ENCODE measurements at places on chromosomes 5 and 9. TPM values are rescaled to one million over a fixed set of nuclear protein-coding genes. Genes with fewer than 3 reads are reported as not detected.

DNA sequence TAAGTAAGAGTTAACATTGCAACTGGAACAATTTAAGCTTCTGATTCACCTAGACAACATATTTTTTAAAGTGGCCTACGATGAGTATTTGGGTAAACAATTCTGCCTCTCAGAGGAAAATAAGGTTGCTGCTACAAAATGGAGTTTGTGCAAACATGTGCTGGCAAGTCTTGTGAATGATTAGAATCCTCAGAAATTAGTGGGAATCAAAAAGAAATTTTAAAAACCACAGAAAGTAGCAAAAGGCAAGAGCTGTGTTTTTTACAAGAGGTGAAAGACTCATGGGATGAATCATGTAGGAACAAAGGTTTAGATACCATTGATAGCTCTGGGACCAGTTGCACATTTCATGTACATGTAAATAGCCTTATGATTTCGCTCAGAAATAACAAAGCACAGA, 561.6 kb downstream of the TAF11L14 start:
- no peak for DNase-seq

Gene PCDHGB7
- polyA plus RNA-seq = 15.3 TPM

- no peak for DNase-seq
These were observed 39.0 kb downstream of the ZFR start for GRCh38 chr5:32405507-32405906.

- no peak for DNase-seq
These were observed 433.3 kb downstream of the SH3GL2 start for GRCh38 chr9:18012170-18012569.

Gene PCDH12
- polyA plus RNA-seq = 0.02 TPM

- no peak for DNase-seq
These were observed 76.5 kb downstream of the WNK2 start for GRCh38 chr9:93260263-93261066.

GRCh38 chr9:135280666-135281065, 193.2 kb downstream of the OLFM1 start:
- no peak for DNase-seq

Gene TSPAN17
- 43.5 TPM for polyA plus RNA-seq

DNA sequence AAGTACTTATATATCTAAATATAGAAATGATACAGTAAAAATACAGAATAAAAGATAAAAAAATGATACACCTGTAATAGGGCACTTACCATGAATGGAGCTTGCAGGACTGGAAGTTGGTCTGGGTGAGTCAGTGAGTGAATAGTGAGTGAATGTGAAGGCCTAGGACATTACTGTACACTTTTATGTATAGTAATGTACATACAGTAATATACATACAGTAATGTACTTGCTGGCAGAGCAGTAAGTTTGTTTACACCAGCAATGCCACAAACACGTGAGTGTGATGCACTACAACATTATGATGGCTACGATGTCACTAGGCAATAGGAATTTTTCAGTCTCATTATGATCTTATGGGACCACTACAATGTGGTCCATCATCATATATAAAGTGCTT, 34.2 kb downstream of the SUSD1 start:
- no peak for DNase-seq

- peak; percentile 19 for DNase-seq
These were observed 176.9 kb upstream of the WWC1 start for GRCh38 chr5:168114444-168115017.

Gene YIPF5
- 110 TPM for polyA plus RNA-seq

Gene UQCRQ
- polyA plus RNA-seq = 157 TPM

GRCh38 chr5:35924950-35925722, 13.3 kb downstream of the CAPSL start:
- peak; percentile 65 for DNase-seq

- DNase-seq = peak; percentile 86
These were observed at the start of gene ZNF462 for GRCh38 chr9:106862821-106863720. Gene ZNF462 (plus strand): TSS chr9:106863166. CDS start chr9:106923384, 60,218 bp downstream.

DNA sequence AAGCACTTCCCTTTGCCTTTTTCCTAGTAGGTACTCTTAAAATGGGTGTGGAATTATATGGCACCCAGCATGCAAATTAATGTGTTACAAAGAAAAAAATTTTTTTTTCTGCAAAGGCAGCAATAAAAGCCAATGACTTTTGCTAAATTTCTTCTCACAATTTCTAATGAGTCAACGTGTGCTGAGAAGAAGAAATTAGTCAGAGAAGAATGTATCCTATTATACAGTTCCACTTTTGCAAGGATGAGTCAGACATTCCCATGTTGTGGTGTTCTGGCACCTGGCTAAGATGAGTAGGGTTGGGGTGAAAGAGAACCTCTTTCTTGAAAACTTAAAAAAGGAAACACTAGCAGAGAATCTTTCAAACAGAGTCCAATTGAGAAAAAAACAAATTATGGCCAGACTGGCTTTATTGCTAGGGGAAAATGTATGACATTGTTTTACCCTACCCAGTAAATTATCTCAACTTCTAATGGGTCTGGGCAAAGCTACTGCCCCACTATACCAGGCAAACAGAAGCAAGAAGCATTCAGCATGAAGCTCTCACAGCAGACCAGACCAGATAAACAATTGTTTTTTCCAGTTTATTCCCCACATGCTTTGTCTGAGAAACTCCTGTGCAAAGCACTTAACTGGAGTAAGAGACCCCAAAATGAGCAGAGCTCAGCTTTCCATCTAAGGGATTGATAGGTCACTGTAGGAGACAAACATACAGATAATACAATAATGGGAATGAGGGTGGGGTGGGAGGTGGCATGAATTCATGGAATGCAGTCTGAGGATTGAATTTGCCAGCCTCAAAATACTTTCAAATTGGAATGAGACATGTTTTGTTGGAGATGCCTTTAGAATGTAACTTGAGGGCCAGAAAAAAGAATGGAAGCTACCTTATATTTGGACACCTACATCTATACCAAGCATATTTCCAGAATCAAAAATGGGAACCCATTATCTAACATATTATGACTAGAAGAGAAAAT, 220.8 kb upstream of the RFX3 start:
- DNase-seq = peak; percentile 94

DNA sequence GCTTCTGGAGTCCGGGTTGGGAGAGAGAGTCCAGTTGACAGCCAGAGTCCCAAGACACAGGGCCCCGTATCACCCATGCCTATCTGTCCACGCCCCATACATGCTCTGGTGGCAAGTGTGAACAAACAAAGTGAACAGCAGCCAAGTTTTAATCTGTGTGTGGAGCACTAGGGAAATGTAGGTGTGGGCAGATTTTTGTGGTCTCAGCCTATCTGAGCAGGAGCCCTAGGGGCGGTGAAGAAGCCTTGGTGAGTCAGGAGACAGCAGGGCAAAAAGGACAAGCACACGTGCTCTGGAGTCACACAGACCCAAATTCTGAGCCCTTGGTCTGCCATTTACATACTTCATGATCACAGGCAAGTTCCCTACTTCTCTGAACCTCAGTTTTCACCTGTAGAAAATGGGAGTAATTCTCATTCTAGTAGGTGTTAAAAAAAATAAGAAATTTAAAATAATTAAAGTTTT, 23.2 kb downstream of the EGR1 start:
- peak; percentile 82 for DNase-seq

DNA sequence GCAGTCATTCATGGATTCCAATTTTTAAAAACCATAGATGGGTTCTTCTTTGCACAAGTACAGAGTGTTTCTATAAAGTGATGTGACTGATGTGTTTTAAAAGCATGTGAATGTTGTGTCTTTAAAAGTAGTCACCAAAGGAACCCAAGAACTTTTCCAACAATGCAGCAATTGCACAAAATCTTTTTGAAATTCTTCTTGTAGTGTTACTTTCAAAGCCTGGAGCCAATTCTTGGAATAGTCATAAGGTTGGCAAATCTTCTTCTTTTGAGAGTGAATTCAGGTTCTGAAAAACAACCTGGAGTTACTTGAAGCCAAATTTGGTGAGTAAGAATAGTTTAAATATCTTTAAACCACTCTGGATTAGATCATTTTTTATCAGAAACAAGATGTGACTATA, 10.5 kb downstream of the GRAMD2B start:
- peak; percentile 89 for DNase-seq

Gene MAMDC2
- 14.4 TPM for polyA plus RNA-seq

- peak; percentile 81 for DNase-seq
These were observed 62.8 kb downstream of the HMCN2 start for GRCh38 chr9:130328349-130328801.

Gene PCSK1
- polyA plus RNA-seq = not detected

Gene SOHLH1
- polyA plus RNA-seq = not detected

DNA sequence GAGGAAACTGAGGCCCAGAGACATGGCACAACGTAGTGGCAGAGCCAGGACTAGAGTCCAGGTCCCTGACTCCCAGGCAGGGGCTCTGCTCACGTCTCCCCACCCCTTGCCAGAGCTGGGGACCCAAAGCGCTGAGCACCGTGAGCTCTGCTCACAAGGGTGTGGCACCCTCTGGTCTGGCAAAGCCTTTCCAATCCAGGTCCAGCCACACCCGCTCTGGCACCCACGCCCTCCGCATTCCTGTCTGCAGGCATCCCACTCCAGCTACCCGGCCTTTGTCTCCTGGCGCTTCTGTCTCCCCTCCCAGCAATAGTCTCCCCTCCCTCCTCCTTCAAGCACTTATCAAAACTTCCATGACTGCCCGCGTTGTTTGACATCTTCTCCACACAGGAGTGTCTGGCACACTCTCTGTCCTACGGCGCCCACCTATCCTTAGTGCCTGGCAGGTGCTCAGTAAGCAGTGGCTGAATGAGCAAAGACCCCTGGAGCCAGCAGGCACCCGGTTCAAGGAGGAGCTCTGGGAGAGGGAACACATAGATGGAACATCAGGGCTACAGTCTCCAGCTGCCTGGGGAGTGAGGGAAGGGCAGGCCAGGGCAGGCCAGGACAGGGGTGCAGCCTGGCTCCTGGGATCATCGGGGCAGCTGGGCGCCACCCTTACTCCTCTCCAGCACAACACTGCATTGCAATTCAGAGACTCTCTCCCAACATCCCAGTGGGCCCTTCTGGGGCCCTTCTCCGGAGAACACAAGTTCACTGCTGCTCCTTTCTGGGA, 12.0 kb downstream of the HIGD2A start:
- no peak for DNase-seq

DNA sequence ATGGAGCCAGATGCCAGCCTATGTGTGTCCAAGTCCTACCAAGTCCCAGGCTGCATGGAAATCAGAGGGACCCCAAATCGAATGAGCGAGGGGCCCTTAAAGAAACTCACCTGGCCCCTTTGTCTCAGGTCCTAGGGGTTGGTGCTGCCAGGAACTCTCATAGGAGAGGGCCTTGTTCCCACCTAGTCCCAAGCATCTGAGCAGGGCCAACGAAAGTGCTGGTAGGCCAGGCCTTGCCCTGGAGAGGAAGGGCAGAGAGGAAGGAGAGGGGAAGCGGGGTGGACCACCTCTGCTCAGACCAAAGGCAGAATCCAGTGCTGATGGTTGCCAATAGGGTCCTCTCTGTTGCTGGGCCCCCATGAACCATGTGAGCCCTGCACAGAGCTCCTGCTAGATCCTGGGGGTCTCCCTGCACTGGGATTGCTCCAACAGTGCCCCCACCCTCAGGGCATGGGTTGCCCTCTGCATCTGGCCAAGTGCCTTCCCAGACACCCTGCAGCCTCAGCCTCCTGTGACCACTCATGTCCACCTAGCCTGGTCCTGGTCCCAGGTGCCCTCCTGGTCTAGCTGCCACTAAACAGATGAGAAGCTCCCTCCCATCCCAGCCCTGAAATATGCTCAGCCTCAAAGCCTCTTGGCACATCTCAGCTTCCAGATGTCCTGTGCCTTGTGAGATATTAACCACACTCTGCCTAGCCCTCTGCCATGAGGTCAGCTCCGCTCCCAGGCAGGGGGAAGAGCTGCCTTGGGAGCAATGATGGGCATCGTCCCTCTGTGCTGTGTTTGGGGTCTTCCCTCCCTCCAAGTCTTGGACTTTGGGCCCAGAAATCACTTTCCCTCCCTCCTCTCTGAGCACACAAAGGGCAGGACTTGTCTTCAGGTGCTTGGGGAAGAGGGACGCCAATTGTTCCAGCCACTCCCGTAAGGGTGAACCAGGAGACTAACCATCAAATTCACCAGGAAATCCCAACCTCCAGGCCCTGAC, 109.6 kb downstream of the ADAMTS2 start:
- no peak for DNase-seq

DNA sequence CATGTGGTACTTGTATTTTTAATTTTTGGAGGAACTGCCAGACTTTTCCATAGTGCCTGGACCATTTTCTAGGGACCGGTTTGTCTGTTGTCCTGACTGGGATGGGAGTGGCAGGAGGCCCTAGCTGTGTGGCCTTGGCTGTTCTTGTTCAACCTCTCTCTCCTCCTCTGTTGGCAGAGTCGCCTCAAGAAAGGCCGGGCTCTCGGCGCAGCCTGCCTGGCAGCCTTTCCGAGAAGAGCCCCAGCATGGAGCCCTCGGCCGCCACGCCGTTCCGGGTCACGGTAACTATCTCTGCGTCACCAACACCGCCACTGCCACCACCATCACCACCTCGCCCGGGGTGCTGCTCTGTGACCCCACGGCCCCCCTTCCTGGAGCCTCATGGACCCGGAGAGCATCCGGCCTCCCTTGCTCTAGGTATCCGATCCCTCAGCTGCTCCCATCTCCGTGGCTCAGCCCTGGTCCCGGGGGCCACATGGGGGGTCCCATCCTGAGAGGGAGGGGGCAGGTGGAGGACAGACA, 27.1 kb downstream of the DAB2IP start:
- DNase-seq = no peak

Gene FOXI1
- not detected for polyA plus RNA-seq

DNA sequence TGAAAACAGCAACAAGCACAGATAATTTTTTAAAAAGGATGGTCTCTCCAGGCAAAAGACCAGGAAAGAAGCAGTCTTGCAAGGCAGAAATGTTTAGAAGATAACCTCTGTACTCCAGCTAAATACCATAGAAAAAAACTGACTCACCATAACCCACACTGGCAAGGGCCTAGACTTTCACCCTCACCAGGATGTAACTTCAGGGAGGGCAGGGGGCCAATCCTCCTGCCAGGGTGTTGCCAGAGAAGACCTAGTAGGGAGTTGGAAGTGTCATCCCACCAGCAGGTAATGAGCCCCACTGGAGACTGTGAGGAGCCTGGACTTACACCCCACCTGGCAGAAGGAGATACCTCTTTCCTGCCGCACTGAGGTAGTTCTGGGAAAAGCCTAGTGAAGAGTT, 97.6 kb downstream of the PRELID2 start:
- no peak for DNase-seq

DNA sequence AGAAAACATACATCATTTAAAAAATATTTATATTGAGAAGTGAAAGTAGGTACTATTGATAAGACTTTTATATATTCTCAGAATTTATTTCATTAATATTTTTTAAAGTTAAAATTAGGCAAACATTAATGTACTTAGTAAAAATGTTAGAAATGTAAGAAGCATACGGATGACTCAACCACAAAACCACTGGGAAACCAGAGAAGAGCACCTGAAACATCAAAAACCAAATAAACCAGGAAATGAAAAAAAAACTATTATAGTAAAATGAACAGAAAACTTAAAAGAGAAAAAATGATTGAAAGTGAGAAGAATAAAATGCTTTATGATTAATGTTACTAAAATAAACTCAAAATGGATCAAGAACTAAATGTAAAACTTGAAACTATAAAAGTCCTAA, 233.2 kb upstream of the DAB2 start:
- DNase-seq = no peak

Gene APBB3
- 11.7 TPM for polyA plus RNA-seq

Gene PCDHGA2
- 5.8 TPM for polyA plus RNA-seq

GRCh38 chr5:66779528-66779927, 183.3 kb downstream of the MAST4 start:
- DNase-seq = no peak
